Activated effector memory CD4-positive, alpha-beta T cell treated with Interleukin-2 at 50 U/mL for 16 hours (primary cell): ENCODE measurements at places on chromosomes 3 and 15.

- no peak for DNase-seq
These were observed 109.5 kb downstream of the PEX5L start for GRCh38 chr3:179927191-179927590.

GRCh38 chr3:165404357-165405027, 208.3 kb upstream of the SLITRK3 start:
- DNase-seq = no peak

GRCh38 chr15:43792761-43793476, 799 bp downstream of the SERF2 start:
- DNase-seq = no peak

DNA sequence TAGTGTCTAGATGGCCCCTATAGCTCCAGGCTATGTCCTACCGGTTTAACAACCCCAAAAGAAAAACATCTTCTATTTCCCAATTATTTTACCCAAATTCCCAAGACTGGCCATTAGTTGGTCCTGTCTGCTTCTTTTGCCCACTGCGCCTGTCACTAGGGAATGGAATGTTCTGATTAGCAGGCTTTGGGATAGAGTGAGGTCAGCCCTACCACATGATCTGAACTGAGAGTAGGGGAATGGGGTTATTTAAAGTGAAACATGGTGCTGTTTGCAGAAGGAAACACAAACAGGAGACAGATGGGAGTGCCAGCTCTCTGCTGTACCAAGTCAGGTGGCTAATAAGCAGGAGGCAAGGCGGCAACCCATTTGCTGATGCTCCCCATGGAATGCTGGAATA, 635.6 kb upstream of the CFAP20DC start:
- DNase-seq = no peak

DNA sequence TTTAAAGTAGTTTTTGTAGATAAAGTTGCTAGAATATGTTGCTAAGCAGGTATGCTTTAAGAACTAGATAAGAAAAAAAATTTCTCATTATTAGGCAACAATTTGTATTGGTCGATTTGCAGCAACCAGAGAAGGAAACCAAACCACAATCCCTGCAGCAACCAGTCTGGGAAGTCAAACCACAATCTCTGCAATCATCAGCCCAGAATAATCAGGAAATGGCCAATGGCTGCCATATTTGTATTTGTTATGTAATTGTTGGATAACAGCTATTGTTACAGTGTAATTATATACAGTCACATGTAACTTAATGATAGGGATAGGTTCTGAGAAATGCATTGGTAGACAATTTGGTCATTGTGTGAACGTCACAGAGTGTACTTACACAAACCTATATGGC, 23.6 kb downstream of the STXBP5L start:
- no peak for DNase-seq

- DNase-seq = no peak
These were observed 14.8 kb downstream of the PBRM1 start for GRCh38 chr3:52670621-52671521.

- DNase-seq = peak; percentile 51
These were observed 27.6 kb upstream of the ANKDD1A start for GRCh38 chr15:64883997-64884511.
